ENCODE measurements at places on chromosomes 12 and 14. TPM values are rescaled to one million over a fixed set of nuclear protein-coding genes. Genes with fewer than 3 reads are reported as not detected.

Gene ENDOU
- total RNA-seq = 0.68 TPM

Gene TMEM233
- 0.84 TPM for total RNA-seq

- peak; percentile 74 for DNase-seq
These were observed 1.8 kb downstream of the GLI1 start for GRCh38 chr12:57461276-57461916.

DNA sequence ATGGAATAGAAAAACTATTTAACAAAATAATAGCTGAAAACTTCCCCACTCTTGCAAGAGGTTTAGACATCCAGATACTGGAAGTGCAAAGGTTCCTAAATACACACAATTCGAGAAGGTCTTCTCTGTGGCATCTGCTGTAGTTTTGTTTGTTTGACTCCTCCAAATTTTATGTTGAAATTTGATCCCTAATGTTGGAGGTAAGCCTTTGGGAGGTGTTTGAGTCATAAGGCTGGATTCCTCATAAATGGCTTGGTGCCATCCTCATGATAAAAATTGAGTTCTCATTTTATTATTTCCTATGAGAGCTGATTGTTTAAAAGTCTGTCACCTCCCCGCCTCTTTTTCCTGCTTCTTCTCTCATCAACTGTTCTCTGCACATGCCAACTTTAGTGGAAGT lies 182.7 kb downstream of the MYRFL start:
- DNase-seq = no peak

DNA sequence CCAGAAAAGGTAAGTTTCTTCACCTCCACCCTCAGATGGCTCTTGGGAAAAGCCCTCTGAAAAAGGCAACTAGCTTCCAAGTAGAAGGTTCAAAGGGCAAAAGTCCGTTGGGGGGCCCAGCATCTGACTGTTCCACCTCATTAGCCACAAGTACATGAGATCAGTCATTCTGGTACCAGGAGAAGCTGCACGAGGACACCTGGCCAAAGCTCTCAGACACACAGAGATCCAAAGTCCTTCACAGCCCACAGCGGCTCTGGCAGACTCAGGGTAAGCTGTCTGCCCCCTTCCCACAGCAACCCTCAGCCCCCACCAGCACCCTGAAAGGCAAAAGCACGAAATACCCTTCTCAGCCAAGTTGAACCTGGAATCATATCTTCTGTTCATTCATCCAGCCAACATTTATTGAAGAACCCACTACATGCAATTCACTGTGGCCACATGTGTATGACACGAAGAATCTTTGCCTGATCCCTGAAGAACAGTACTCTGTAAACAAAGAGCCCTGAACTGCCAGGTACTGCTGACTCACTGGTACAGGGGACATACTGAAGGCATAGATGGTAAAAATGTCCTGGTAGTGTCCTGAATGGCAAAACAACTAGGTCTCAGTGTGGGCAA lies 19.0 kb downstream of the SLC7A7 start:
- no peak for DNase-seq

DNA sequence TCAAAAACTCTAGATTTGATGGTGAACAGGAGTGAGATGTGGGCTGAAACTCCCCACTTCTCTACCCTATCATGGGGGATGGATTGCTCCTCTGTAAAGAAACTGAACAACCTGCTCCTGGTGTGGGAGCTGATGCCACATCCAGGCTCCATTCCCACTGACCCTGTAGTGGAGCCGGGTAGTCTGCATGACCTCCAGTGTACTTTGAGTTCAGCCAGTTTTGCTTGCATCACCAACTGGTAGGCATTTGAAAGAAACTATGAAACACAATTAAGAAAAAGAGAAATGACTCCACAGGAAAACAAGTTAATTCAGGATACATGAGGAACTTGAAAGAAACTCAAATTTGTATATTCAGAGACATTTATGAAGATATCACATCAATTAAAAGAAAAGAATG lies 27.3 kb upstream of the EMP1 start:
- no peak for DNase-seq

DNA sequence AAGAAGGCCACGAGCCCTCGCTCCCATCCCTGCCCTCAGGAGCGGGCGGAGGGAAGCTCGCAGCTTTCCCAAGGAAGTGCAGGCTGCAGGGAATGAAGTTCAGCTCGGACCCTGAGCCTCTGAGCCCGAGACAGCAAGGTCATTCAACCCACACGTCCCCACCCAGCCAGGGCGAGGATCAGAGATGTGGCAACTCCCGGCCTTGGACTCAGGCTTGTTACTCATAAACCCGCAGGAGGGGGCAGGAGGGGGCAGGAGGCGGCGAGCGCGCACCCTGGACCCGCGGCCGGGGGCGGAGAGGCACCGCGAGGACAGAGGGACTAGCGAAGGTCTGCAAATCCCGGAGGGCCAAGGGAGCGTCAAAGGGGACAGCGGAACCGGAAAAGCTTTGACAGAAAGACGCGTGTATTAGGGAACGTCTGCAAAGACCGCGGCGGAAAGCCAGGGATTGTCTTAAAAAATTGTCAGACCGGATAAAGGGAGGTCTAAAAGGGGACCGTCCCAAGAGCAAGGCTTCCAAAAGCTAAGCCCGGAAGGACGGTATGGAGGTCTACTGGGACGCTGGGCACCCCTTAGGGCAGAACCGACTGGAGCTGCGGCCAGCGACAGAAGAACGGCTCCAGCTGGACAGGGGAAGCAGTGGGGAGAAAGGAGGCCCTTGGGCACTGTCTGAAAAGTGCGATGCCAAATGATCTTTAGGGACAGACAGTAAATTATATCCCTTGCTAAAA lies 611 bp upstream of the DCAF11 start:
- peak; percentile 89 for DNase-seq
